ENCODE measurements at places on chromosomes 6 and 20.

DNA sequence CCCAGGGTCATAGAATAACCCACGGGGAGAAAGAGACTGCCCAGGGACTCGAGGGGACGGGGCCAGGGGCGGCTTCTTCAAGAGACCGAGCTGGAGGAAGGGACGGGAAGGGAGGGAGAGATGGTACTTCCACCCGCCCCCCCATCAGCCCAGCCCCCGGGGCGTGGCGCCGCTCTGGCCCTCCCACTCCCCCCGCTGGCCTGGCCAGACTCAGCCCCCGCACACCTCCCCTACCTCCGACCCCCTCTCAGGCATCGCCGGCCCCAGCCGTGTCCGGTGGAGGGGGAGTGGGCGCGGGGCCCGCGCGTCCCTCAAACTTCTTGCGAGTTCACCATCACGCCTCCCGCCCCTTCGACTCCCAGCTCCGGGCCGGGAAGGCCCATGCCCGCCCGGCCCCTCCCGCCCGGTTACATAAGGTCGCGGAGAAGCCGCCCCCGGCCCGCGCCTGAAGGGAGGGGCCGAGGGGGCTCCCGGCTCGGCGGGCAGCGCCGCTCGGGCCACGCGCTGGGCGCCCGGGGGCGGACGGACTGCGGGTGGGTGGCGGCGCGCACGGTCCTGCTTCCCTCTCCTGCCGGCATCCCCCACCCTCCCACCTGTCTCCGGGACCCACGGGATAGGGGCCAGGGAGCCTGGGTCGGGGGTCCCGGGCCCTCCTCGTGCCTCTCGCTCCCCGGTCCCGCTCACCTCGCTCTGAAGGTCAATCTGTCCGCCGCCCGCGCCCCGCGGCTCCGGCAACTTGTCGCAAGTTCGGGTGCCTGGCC is 562 bp downstream of the TFEB start:
- peak; percentile 61 for DNase-seq
- H3K36me3 ChIP-seq: no peaks in the 10 kb centered on the region
- peak overlapping the region; percentile 80 for H3K27ac ChIP-seq

DNA sequence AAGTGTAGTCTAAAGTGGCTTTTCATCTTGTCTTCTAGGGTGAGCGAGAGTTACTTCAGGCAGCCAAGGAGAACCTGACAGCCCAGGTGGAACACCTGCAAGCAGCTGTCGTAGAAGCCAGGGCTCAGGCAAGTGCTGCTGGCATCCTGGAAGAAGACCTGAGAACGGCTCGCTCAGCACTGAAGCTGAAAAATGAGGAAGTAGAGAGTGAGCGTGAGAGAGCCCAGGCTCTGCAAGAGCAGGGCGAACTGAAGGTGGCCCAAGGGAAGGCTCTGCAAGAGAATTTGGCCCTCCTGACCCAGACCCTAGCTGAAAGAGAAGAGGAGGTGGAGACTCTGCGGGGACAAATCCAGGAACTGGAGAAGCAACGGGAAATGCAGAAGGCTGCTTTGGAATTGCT is 27.1 kb downstream of the C20orf173 start:
- H3K36me3 ChIP-seq: peaks cover 48% of the 10 kb centered on the region
- DNase-seq: no peak
- H3K27me3 ChIP-seq: no peaks in the 10 kb centered on the region
- no peak overlapping the region for H3K4me3 ChIP-seq
- H3K27ac ChIP-seq: no peak overlapping the region

DNA sequence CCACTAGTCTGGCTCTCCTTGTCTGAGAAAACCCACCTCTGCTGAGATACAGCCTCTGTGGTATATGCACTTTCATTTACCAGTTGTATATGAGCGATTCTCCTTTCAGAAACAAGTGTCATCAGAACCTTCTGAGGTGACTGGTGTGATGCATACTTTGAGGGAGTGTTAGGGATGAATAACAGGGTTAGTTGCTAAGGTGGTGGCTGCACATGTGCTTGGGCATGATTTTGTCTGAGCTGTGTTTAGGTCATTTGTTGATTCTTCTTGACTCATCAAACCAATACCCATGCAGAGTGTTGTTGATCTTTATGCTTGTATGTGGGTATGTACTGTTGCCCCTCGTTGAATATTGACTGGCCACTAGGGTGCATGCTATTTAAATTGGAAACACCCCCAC is 25.7 kb downstream of the DTD1 start:
- no peaks in the 10 kb centered on the region for H3K27me3 ChIP-seq
- no peak overlapping the region for H3K4me3 ChIP-seq
- H3K27ac ChIP-seq: no peak overlapping the region
- peaks cover 14% of the 10 kb centered on the region for H3K36me3 ChIP-seq
- H3K4me1 ChIP-seq: no peaks in the 10 kb centered on the region

DNA sequence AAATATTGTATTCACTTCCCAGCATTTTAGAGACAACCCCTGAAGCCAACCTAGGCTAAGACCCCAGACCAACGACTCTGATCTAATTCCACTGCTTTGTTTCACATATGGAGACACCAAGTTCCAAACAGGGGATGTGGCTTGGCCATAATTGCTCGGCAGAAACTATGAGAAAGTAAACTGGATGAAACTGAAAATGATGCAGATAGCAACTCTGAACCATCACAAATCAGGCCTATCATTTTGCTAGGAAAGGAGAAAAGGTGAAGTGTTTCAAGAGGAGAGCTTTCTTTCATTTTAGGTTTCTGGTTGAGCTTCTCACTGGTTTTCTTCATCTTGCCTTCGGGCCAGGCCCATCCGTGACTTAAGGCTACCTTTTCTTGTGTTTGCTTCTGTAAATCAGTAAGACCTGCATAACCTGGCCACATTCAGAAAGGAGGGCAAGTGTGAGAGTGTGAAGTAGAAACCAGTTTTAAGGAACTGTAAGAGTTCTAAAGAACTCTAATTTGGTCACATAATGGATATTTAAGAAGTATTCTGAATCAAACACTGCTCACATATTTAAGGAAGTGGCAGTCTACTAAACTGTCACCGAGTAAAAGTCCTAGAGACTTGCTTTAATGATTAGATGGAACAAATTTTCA is 105.8 kb downstream of the BACH2 start:
- no peaks in the 10 kb centered on the region for H3K27me3 ChIP-seq
- H3K4me1 ChIP-seq: peaks cover 87% of the 10 kb centered on the region
- H3K27ac ChIP-seq: peak overlapping the region; percentile 67
- H3K4me3 ChIP-seq: peak overlapping the region; percentile 12
- H3K36me3 ChIP-seq: no peaks in the 10 kb centered on the region

DNA sequence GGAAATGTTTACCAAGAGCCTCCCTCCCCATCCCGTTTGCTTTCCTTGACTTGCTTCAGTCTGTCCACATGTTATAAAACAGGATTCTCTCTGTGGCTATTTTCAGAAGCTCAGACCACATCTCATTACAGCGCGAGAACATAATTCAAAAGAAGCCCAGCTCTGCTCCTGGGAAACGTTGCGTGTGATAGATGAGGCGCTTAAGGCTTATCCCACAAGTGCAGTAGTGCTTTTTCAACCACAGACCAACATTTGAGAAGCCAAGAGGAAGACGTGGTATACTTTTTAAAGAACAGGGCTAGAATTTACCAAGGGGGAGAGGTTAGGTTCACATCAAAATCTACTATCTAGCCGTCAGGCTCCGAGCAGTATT is 239.5 kb downstream of the SLC24A3 start:
- H3K4me3 ChIP-seq: no peak overlapping the region
- no peaks in the 10 kb centered on the region for H3K27me3 ChIP-seq
- no peaks in the 10 kb centered on the region for H3K4me1 ChIP-seq
- DNase-seq: no peak
- H3K36me3 ChIP-seq: no peaks in the 10 kb centered on the region

DNA sequence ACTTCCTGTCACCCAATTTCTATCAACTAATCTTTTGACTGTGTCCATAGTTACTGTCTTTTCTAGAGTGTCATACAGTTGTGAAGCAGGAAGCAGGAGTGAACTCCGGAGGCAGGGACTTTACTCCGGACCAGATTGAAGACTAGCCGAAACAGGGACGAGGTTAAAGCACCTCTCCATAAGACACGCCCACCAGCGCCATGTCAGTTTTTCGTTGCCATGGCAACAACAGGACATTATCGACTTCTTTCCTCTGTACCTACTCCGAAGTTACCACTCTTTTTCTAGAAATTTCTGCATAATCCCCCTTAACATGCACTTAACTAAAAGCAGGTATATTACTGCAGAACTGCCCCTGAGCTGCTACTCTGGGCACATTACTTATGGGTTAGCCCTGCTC is 25.2 kb downstream of the TRIM38 start:
- H3K27me3 ChIP-seq: no peaks in the 10 kb centered on the region
- no peak overlapping the region for H3K4me3 ChIP-seq
- H3K36me3 ChIP-seq: no peaks in the 10 kb centered on the region
- H3K27ac ChIP-seq: no peak overlapping the region

DNA sequence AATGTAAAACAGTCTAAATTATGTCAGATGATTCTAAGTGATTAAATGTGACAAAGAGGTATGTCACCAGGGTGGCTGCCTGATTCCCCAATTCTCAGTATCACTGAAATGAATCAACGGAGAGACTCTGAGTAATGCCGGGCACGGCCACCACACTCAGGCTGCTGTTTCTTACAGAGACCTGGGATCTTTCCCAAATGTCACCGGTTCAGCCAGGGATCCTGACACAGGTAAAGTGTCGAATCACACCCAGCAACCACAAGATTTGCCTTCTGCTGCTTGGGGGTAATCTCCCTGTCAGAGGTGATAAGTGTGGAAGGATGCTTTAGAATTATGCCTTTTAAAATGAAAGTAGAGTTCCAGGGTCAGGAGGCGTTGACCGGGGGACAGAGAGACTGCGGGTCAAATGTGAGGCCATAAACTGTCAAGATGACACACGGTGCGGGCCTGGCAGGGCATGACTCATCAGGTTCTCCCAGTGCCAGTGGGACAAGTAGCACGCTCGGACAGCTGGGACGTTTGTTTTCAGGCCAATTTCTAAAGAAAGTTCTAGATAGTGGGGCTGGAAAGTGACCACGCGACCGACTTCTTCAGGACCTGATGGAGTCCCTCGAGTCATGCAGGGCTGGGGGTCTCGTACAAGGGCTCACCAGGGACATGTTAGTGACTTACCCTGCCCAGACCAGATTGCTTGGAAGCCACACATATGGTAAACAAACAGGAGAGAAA is 48.9 kb downstream of the PRDM1 start:
- no peak overlapping the region for H3K27ac ChIP-seq
- no peaks in the 10 kb centered on the region for H3K4me1 ChIP-seq
- no peaks in the 10 kb centered on the region for H3K27me3 ChIP-seq
- H3K36me3 ChIP-seq: no peaks in the 10 kb centered on the region
- H3K4me3 ChIP-seq: no peak overlapping the region

GRCh38 chr20:38126146-38126921 is 38.7 kb downstream of the TGM2 start:
- H3K27ac ChIP-seq: no peak overlapping the region
- no peak for DNase-seq
- H3K36me3 ChIP-seq: no peaks in the 10 kb centered on the region
- H3K27me3 ChIP-seq: no peaks in the 10 kb centered on the region
- H3K4me3 ChIP-seq: no peak overlapping the region

DNA sequence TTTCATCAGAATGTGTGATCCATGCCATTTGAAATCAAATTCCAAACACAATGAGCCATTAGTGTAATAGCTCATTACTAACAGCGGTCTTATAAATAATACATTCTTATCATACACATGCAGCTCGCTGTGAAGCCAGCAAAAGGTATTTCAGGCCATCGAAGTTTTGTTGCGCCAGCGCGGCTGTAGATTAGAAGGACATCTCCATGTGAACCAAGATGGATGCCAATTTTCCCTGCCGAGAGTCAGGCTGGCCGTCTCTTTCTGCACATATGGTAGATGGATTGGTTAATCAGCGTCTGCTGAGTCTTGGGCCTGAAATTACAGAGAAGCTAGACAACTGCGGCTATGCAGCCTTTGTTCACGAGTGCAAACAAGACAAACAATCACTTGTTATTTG is 44.1 kb downstream of the CFAP61 start:
- no peaks in the 10 kb centered on the region for H3K27me3 ChIP-seq
- H3K27ac ChIP-seq: no peak overlapping the region
- H3K4me3 ChIP-seq: no peak overlapping the region
- DNase-seq: no peak
- no peaks in the 10 kb centered on the region for H3K36me3 ChIP-seq
- no peaks in the 10 kb centered on the region for H3K4me1 ChIP-seq

GRCh38 chr6:156359912-156360311 is 417.3 kb upstream of the ARID1B start:
- no peak for DNase-seq
- H3K4me1 ChIP-seq: no peaks in the 10 kb centered on the region
- no peaks in the 10 kb centered on the region for H3K36me3 ChIP-seq
- no peaks in the 10 kb centered on the region for H3K27me3 ChIP-seq

DNA sequence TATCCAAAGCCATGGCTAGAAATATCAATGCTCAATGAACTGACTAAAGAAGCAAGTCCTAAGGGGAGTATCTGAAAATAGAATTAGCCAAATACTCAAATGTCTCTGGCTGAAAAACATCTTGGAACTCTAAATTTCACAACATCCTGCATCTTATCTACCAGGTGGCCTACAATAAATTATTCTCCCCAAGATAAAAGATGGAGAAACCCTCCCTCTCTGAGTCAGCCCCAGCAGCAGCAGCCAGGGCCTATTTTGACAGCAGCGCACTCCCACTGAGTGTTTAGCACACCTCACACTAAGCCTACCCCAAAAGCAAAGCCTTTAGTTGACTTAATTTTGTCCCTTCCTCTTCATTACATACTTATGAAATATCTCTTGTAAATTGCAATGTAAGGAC is 5.9 kb downstream of the CALHM6 start:
- no peak for DNase-seq
- H3K36me3 ChIP-seq: no peaks in the 10 kb centered on the region
- H3K4me1 ChIP-seq: peaks cover 7% of the 10 kb centered on the region
- H3K27ac ChIP-seq: no peak overlapping the region

DNA sequence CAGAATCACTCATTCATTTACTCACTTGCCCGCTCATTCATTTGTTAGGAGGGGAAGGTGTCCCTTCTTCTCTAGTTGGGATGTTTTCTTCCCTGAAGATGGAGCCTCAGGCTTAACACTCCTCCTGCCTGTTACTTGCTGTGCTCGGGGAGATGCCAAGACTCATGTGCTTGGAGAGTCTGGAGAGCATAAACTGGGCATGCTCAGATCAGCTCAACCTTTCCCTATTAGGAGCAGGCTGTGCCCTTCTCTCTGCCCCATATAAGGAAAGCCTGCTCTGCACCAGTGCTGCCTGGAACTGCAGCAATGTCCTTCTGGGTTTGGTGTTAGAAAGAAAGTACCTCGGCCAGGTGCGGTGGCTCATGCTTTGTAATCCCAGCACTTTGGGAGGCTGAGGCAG is 18.0 kb upstream of the UBE2V1 start:
- H3K36me3 ChIP-seq: no peaks in the 10 kb centered on the region
- H3K4me3 ChIP-seq: no peak overlapping the region
- DNase-seq: no peak
- no peaks in the 10 kb centered on the region for H3K27me3 ChIP-seq

GRCh38 chr20:63690003-63690897 is 6.2 kb upstream of the TNFRSF6B start:
- H3K36me3 ChIP-seq: no peaks in the 10 kb centered on the region
- H3K4me1 ChIP-seq: peaks cover 16% of the 10 kb centered on the region
- DNase-seq: no peak
- H3K4me3 ChIP-seq: no peak overlapping the region
- H3K27ac ChIP-seq: no peak overlapping the region
